Foreskin fibroblast (primary cell): ENCODE measurements at places on chromosomes 3 and 15.

DNA sequence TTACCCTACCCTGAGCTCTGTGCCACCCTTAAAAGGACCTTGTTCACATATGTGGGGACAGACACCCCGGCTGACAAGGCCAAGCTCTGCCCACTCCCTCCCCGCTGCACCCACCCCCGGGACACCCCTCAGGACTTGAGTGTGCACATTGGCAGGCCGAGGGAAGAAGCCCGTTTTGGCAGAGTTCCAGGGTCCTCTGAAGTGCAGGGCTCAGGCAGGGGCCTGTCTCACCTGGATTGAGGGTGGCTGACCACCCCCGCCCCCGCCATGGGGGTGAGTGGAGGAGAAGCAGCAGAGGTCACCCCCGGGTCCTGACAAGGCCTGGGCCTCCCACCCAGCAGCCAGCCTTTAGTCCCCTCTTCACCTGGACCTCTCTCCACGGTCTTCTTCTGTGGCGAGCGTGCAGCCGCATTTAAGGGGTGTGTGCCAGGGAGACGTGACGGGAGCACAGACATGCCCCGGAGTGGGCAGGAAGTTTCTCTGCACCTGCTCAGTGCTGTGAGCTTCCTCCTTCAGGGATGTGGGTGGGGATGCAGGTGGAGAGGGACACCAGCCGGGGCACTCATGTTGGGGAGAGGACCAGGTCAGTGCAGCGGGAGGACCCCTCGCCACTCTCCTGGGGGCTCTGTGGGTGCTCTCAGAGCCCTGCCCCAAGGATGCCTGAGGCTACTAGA is 50.7 kb downstream of the LINGO1 start:
- DNase-seq = no peak

DNA sequence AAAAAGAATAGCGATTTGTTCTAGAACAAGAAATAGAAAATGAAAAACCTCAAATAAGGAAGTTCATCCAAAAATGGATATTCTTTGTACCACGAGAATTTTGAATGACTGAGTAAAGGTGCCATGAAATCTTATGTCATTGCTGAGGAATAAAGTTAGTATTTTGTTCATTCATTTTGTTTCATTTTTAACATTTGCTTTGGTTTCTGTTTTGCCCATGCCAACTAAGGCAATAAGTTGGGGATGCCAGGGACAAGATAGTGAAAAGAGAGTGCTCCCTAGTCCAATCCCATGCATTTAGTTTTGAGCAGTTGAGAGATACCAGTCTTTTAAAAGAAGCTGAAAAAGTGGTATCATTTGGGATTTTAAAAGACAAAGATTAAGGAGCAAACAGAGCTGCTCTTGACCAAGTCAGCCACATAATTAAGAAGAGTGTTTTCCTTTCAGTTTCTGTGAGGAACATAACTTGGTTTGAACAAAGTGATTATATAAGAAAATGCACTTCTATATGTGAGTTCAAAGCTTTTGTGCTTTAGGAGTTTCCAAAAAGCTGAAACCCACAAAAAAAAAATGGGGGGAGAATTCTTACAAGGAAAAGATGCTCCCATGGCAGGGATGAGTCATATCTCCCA is 201.4 kb downstream of the PLOD2 start:
- peak; percentile 20 for DNase-seq

DNA sequence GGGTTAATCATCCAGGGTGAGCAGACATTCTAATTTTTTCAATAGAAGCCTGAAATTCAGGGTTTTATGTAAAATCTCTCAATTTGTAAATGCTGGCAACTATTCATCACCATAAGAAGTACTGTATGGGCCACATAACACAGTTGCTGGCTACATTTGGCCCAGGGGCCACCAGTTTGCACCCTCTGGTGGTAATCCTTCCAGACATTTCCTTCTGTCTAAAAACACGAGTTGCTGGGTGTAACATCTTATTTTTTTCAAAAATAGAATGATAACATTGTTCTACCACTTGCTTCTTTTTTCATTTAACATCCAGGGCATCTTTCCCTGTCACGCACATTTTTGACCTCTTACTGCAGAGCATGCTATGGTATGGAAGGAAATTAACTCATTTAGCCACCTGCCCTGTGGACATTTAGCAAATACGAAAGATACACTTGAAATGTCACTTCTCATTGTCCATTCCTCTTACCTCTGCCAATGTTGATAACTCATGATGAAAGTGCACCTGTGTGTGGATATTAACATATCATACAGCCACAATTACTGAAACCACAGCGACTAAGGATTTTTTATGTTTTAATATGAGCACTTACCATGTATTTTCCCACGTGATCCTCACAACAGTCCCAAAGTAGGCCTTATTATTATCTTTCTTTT is 117.5 kb upstream of the ARHGEF3 start:
- no peak for DNase-seq

- peak; percentile 28 for DNase-seq
Observed at GRCh38 chr3:151356794-151357462, 27.6 kb upstream of the P2RY13 start.

DNA sequence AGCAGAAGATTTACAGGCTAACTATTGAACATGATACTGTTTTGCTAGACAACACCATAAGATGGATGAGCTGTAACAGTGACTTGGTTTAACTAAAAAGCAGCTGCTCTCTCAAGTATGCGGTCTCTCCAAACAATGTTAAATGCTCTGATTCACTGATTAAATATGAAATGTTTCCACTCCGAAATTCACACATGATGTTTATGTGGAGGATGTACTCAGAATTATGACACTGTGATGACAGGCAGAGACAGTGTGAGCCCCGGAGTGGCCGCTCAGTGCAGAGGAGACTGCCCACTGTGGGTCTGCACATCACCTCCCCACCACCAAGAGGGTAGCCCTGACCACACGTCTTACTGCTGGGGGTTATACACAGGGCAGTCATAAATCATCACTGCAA is 83.9 kb upstream of the MEX3B start:
- peak; percentile 83 for DNase-seq

DNA sequence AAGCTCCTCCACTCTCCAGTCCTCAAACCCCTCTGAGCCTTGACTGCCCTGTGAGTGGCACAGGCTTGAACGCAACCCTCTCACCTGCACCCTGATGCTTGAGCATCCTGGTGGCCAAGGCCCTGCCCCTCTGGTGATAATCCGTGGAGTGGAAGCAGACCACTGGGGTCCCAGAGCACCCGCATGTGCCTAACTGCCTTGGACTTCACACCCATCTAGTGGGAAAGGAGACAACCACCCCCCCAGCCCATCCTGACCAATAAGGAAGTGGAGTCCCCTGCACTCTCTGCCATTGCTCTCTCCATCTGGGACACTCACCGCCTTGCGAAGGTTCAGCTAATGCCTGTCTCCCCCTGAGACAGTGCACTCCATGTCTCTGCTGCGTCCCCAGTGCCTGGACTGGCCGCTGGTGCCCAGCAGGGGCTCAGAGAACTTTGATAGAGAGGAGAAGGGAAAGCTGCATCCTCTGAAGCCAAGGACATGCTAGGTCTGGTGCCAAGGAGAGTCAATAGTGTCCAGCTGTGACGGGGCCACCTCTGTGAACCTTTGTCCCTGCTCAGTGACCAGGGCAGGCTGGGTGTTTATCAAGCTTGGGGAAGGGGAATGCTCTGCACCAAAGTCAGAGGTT is 3.4 kb downstream of the KLF15 start:
- no peak for DNase-seq
